ENCODE measurements at places on chromosomes 4 and X.

DNA sequence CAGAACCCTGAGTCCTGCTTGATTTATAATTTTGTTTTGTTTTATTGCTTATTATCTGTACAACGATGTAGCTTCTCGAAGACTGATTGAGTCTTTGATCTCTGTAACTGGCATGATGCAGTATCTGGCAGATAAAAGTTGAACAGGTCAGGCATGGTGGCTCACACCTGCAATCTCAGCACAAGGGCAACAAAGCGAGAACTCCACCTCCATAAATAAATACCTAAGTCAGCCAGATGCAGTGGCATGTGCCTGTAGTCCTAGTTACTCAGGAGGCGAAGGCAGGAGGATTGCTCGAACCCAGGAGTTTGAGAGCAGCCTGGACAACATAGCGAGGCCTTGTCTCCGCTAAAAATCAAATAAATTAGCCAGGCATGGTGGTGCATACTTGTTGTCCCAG, 15.7 kb upstream of the WDR19 start:
- no peak for ATAC-seq

- no peak for ATAC-seq
Observed at GRCh38 chr4:177001271-177002175, 208.8 kb upstream of the VEGFC start.

- ATAC-seq = no peak
Observed at GRCh38 chrX:96383428-96383827, 301.2 kb upstream of the DIAPH2 start.

DNA sequence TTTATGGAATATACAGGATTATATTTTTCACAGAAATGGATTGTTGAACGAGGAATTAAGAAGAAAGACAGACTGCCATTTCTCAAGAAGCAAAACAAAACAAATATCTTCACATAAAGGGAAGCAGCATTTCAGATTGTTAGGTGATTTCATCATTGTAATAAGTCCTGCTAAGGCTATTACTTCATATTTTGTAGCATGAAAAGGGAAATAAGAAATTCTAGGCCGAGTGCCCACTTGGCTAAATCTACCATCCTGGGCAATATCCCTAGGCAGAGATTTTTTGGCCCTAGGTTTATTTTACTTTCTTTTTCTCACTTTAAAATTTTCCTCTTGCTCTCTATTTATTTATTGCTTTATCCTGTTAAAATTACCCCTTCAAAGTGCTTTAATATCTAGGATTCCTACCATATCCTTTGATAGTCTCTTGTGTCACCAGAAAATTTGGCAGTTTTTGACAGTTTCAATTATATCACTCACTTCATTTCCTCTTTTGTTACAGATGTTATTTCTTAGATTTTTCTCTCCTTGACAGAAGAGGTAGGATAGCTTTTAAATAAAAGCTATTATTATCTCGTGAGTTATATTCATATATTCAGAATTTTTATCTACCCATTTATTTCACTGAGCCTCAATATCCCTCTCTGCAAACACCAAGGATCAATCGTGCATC, 142.3 kb downstream of the PDGFC start:
- peak; percentile 82 for ATAC-seq

DNA sequence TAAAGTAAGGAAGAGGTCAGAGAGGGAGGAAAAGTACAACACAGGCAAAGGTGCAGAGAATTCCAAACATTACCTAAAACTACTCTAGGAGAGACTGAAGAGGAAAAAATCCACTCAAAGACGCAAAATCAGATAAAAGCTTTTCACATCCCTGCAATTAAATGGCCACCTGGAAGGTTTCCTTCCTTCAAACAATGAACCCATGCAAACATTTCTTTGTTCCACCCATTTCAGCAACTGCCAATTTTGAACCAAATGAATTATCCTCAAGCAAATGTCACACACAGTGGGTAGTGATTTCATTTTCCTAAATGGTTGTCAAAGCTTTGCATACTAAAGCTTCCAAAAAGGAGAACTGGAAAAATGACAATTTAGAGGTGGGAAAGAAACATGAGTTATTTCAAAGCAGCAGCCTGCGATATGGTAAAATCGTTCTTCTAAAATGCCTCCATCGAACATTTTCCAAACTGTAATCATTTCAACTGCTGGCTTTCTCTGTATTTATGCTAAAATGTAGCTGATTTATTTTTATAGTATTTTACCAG, 45.0 kb downstream of the APBB2 start:
- ATAC-seq = no peak

GRCh38 chrX:120145295-120145925, 13.0 kb upstream of the RHOXF2 start:
- no peak for ATAC-seq

DNA sequence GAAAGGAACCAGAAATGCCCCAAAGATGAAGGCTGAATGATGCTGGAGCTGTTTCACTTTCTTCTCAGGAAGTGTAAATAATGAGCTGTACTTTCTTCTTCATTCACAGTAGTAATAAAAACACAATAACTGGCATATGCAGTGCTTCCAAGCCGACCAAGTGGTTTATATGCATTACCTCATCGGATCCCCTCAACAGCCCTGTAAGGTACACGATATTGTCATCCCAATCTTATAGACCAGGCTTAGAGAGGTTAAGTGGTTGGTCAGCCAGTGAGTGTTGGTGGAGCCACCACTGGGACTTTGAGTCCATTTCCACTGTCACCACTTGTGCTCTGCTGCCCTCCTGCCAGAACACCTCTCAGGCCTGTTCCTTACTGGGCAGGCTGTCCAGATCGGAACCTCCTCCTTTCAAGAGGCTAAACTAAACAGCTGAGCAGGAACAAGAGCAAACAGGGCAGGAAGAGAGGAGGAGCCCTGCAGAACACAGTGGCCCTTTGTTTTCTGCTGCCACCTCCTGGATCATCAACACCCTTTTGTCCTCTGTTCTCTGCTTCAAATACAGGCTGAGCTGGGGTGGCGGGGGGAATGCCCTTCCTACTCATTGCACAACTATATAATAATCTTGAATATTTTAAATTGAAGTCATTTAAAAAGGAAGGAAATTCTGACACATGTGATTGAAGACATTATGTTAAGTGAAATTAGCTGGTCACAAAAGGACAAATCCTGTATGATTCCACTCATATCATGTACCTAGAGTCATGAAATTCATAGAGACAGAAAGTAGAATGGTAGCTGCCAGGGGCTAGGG, 112.5 kb upstream of the ATP6AP2 start:
- peak; percentile 62 for ATAC-seq

DNA sequence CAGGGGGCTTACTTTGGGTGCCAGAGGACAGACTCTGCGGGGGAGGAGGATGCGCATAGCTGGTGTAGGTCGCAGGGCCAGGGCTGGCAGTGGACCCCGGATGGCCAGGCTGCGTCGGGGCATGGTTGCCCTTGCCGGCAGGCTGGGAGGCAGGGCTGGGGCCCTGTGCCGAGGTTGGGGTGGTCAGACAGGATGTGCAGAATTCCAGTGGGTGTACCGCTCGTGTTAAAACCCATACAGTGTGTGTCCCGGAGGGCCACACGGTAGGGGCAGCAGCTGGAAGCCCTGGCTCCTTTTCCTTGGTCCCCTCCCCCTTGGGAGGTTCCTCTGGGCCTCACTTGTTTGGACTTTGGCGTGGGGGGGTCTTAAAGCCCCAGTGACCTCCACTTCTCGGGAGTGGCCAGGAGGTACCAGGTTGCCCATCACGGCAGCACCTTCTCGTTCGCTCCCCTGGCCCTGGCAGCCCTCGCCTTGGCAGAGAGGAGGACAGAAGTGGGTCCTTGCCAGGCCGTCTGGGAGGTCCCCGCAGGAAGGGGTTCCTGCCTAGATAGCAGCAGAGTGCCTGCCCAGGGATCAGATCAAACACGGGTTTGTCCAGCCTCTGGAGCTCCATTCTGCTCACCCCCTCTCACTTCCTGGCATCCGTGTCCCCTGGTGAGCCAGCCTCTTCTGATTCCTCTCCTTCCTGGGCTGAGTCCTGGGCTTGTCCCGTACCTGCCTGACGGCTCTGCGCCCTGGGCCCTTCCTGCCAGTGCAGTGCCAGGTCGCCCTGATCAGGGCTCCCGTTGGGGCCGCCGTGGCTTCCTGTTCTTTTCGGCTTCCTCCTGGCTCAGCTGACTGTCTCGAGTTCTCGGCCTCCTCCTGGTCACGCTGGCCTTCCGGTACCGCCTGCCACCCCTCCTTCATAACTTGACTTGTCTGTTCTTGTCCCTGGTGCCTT, 56.7 kb upstream of the HGFAC start:
- ATAC-seq = peak; percentile 6

- ATAC-seq = no peak
Observed at GRCh38 chr4:598925-599324, 22.8 kb upstream of the TMEM271 start.

GRCh38 chr4:184097241-184097605, 120.5 kb downstream of the ENPP6 start:
- ATAC-seq = peak; percentile 81

DNA sequence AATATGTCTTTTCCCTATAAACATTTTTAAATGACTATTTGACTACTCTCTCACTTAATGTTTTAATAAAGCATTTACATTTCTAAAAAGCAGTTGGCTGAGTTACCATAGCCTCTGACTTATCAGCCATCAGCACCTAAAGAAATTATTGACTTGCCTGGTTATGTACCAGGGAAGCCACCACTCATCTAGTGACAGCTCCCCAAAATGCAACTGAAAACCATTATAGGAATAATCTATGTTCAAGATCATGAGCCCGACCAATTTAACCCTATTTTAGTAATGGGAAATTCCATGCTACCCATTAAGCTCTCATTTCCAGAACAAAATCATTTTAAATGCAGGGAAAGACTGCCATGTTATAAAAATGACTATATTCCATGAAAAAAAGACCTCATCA, 34.4 kb downstream of the HDX start:
- no peak for ATAC-seq

DNA sequence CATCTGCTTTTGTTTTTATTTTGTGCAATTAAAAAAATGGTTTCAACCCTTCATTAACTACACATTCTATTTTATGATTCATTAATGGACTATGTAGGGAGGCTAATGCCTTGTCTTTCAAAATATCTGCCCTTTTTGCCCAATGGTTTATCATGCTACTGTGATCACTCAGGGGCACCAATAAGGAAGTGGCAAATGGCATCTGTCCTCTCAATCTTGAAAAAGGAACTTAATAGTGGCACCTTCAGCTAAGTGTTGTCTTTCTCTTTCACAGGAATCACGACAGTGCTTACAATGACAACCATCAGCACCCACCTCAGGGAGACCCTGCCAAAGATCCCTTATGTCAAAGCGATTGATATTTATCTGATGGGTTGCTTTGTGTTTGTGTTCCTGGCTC, 57.1 kb downstream of the COMMD8 start:
- ATAC-seq = no peak

GRCh38 chr4:110617075-110617640, 5.7 kb downstream of the PITX2 start:
- no peak for ATAC-seq

GRCh38 chr4:180618396-180618795, 1624.8 kb upstream of the TENM3 start:
- ATAC-seq = no peak

DNA sequence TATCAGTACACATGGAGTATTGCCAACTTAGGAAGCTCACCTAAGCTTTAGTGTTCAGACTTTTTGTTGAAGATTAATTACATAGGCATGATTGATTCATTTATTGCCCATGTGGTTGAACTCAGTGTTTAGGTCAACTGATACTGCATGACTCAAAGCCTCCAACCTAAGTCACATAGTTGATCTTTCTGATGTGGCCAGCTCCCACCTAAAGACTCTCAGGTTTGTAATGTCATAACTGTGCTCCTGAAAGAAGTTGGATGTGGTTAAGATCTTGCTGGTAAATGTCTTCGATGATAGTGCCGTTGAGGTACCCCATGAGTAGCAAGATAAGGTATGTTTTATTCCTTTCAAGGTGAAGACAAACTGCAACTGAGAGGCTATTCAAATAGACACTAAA, 192.5 kb downstream of the EDA start:
- no peak for ATAC-seq

DNA sequence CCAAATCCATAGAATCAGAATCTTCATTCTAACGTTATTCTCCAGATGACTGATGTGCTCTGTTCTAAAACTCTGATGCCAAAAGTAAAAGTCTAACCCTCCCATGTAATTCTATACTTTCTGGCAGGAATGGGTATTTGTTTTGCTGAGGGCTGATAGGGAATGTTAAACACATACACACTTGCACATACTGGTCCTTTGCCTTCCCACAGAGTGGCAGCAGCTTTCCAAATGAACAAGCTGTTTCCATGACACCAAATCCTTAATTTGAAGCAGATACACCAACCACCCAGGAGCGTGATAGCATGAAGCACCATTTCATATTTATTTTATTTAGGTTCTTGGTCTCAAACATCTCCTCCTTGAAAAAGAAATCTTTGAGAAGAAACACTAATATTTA, 155.5 kb upstream of the PRDX4 start:
- ATAC-seq = no peak

- no peak for ATAC-seq
Observed at GRCh38 chr4:71254451-71255012, 84.3 kb upstream of the SLC4A4 start.

GRCh38 chr4:126028876-126029275, 714.1 kb downstream of the FAT4 start:
- ATAC-seq = no peak

DNA sequence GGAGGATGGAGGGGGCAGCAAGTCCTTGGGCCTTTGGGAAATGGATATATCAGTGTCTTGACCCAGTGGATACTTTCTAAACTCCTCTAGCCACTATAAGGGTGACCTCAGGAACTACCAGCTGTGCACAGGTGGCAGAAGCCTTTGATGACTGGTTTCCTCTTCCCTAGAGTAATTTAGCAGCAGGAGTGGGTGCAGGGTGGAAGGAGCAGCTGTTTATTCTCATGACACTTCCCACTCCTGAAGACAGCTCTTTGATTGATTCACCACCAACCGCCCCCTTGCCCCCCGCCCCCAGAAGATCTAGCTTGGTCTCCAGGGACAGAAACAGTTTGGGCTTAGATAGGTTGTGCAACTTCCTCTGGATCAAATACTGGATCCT, 63.0 kb downstream of the GPC3 start:
- no peak for ATAC-seq

DNA sequence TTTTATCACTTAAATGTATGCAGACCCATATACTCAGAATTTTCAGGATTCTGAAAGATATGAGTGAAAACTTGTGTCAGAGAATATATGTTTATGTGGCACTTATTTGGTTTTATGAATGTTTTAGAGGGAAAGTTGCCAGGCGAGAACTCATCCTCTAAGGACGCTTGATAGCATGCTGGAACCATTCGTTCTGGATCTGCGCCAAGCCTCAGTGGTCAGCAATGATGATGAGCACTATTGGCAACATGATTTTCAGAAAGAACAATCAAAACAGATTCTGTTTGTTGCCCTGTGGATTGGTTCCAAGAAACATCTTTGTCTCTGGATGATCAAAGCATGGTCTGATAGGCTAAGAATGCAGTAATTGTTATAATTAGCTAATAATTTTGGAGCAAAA, 32.1 kb upstream of the RAPGEF2 start:
- ATAC-seq = no peak

DNA sequence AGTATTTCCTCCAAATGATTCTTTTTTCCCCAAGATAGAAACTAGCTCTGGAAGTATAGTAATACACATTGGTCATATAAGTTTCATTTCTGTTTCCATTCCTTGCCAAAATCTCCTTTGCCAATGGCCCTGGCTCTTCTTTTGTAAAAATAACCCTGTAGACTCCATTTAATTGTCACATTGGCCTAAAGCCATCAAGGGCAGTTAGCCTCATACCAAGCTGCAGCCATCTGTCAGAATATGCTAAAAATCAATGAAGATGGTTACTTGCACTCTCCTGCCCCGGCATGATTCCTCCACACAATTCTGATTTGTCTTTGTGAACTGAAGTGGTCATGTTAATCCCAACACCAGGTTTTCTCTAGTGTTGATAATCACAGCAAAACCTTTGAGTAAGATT, 380.5 kb downstream of the SH2D1A start:
- ATAC-seq = no peak

GRCh38 chr4:12488672-12489071, 995.5 kb downstream of the RAB28 start:
- no peak for ATAC-seq

Measured in gastroesophageal sphincter (tissue), 4 donors.